ENCODE measurements at places on chromosomes 12 and 14.

GRCh38 chr12:94059394-94060368, 88.7 kb upstream of the PLXNC1 start:
- DNase-seq = no peak

- no peak for DNase-seq
These were observed 523.5 kb downstream of the SLC16A7 start for GRCh38 chr12:60119327-60119726.

- DNase-seq = no peak
These were observed 61.7 kb upstream of the PTHLH start for GRCh38 chr12:28034271-28034670.

- DNase-seq = no peak
These were observed 434.1 kb downstream of the NOVA1 start for GRCh38 chr14:26163761-26164160.

GRCh38 chr12:119666900-119667576, 895 bp upstream of the PRKAB1 start:
- DNase-seq = no peak

DNA sequence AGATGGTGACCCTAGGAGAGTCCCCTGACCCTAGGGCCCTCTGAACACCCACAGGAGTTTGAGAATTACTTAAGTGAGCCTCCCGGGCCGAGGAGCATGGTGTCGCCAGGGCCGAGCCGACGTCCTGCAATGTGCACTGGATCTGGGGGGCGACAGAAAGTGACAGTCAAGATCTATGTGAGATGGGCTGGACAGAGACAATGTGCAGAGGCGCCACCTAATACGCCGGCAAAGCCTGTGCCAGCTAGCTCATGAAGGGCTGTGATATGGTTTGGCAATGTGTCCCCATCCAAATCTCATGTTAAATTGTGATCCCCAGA, 11.6 kb downstream of the MMAB start:
- DNase-seq = no peak

GRCh38 chr14:68733086-68733914, 59.6 kb downstream of the ZFP36L1 start:
- DNase-seq = no peak

- no peak for DNase-seq
These were observed 29.2 kb downstream of the TRAF3 start for GRCh38 chr14:102806447-102806846.

- DNase-seq = peak; percentile 6
These were observed 261.8 kb downstream of the ATP23 start for GRCh38 chr12:58202933-58203718.

- DNase-seq = no peak
These were observed 199.9 kb downstream of the SLC6A15 start for GRCh38 chr12:84712747-84713146.

GRCh38 chr12:57164966-57165625, 17.7 kb upstream of the LRP1-AS start:
- DNase-seq = no peak

- no peak for DNase-seq
These were observed 724 bp downstream of the LTB4R start for GRCh38 chr14:24311837-24312615.

DNA sequence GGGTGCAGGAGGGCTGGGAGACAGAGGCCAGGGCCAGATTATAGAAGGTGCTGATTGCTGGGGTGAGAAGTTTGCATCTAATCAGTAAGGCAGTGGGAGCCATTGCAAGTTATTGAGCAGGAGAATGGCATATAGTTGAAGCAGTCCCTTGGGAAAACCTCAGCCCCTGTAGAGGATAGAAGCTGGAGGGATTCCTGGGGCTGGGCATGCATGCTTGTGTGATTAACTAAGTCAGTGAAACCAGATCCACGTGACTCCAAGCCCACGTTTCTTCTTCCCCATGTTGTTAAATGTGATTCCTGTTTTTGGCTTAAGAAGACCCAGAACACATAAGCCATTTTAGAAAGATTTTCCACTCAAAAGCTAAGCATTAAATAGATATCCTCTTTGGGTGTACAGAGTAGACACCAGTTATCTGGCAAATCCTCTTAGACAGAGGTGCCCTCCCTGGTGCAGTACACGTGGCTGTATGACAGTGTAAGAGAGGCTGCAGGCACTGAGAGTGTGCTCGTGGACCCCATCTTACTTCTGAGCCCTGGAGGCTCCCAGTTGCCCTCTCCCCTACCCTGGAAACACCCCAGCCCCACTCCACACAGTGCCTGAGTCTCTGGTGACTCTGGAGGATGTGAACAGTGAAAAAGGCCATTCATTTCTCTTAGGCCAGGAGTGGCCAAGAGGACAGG, 3.2 kb downstream of the C14orf132 start:
- no peak for DNase-seq

DNA sequence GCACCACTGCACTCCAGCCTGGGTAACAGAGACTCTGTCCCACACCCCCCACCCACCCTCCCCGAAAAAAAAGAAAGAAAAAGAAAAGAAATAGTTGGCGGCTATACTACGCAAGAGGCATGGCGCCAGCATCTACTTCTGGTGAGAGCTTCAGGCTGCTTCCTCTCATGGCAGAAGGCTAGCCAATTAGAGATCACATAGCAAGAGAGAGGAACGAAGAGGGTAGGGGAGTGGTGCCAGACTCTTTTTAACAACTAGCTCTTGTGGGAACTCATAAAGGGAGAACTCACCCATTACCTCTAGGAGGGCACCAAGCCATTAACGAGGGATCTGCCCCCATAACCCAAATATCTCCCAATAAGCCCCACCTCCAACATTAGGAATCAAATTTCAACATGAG, 6.2 kb downstream of the DENND5B start:
- no peak for DNase-seq

DNA sequence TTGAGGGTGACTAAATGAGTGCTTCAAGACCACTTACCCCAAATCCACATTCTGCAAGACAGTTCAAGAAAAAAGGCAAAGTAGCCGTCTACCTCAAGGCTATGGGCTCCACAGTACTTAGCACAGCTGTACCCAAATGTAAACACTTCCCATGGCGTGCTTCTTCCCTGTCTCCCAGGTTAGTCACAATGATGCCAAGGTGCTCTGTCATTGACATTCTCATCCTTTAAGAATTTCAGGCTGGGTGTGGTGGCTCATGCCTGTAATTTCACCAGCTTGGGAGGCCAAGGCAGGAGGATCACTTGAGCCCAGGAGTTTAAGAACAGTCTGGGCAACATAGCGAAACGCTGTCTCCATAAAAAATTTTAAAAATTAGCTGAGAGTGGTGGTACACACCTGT, 51.2 kb upstream of the CERS5 start:
- DNase-seq = no peak

GRCh38 chr12:98951406-98951805, 306.3 kb downstream of the APAF1 start:
- no peak for DNase-seq

GRCh38 chr12:89476232-89476631, 48.4 kb downstream of the GALNT4 start:
- no peak for DNase-seq

DNA sequence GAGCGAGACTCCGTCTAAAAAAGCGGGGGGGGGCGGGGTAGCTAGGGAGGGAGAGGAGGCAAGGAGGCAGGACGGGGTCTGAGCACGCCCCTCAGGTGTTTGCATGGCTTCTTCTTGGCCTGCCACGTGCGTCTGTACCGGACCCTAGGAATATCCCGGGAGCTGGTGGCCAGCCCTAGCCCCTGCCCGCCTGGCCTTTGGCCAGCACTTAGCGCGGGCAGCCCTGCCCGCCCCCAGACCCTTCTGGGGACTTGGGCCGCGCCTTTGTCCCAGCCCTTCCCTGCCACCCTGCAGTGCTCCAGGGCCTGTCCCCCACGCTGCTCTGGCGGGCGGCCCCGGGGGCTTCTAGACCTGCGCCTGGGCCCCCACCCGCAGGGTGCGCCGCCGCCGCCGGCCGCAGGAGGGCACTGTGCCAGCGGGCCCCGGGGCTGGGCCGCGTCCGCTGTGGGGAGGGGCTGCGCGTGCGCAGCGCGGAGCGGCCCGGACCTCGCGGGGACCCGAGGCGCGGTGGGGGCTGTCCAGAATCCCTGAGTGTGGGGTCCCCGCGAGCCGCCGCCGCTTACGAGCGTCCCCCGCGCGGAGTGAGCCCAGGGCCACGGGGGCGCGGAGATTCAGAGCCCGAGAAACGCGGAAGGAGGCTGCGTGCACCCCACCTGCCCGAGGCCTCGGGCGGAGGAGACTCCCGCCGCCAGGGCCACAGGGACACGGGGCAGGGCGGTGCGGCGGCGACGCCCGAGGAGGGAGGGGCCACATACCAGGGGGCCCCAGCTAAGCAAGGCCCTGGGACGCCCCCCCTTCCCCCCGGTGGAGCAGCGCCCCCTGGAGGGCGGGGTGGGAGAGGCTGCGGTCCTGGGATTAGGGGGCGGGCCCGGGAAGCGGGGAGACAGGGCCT, 21.0 kb downstream of the SLC25A29 start:
- peak; percentile 85 for DNase-seq

GRCh38 chr14:33699300-33699983, 251.4 kb downstream of the EGLN3 start:
- DNase-seq = no peak

DNA sequence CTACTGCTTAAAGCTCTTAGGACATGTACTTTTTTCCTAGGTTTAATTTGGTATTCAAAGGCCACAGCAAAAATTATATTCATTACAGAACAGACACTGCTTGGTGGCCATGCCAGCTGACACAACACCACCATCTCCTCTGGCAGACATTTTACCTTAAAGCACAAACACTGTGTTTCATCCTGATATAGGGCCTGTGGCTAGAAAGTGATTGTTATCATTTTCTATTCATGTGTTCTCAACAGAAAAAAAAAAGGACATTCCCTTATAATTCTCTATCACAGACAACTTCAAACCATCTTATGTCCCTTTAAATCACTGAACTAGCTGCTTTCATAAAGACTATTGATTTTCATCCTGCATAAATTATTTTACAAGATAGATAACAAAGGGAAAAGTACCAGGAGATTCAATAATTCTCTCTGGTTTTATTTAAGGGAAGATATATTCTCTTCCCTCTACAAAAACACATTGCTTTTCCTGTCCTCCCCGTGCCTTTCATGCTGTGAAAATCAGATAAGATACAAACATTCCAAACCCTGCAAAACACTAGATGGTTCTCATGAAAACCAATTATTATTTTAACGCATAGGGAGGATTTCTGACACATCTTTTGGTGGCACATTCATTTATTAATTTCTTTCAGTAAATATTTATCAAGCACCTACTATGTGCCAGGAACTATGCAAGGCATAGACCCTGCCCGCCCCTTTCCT, 139.3 kb upstream of the TMCC3 start:
- no peak for DNase-seq

GRCh38 chr14:101564444-101564776, 3.1 kb downstream of the DIO3 start:
- DNase-seq = no peak

- no peak for DNase-seq
These were observed 28.2 kb downstream of the TRAF3 start for GRCh38 chr14:102805371-102805891.

- peak; percentile 80 for DNase-seq
These were observed 1.6 kb downstream of the SIX4 start for GRCh38 chr14:60722357-60723115.

DNA sequence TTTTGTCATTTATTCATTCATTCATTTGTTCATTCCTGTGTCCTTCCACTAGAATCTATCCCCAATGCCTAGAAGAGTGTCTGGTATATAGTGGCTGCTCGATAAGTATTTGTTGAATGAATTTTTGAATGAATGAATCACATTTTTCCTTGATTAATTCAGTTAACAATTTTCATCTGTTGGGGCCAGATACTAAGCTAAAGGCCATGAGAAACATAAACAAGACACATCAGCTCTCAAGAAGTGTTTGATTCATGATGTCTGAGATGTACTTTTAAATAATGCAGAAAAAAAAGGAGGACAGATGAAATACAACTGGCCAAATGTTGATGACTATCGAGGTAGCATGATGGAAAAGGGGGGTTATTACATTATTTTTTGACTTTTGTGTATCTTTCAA, 48.1 kb upstream of the TMED10 start:
- no peak for DNase-seq

DNA sequence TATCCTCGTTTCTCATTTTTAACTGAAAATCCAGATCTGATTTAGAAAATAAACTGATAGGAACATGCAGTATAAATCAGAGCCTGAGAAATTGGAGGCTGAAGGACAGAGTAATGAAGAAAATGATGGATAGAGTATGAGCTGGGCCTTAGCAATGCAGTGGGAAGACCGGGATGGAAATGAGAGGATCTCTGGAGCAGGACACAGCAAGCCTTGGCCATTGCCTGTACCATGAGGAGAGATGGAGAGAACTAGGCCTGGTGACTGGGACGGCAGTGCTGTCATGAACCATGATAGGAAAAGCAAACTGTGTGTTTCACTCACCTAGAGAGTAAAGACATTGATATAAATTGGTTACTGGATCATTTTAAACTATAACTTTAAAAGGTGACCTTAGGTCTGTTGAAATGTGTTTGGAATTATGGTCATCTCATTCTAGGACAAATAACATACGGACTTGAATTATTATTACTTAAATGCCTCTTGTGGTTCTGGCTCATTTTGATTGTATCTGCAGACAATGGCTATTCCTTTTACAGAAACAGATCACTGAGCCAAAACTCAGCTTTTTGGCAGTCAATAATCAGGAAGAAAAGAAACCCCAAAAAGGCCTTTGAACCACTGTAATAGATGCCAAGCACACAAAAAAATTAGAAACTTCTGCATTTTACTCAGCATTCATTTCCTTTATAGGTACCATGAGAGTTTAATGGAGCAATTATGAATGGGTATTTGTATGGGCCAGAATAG, 251.9 kb upstream of the PRKD1 start:
- DNase-seq = no peak

DNA sequence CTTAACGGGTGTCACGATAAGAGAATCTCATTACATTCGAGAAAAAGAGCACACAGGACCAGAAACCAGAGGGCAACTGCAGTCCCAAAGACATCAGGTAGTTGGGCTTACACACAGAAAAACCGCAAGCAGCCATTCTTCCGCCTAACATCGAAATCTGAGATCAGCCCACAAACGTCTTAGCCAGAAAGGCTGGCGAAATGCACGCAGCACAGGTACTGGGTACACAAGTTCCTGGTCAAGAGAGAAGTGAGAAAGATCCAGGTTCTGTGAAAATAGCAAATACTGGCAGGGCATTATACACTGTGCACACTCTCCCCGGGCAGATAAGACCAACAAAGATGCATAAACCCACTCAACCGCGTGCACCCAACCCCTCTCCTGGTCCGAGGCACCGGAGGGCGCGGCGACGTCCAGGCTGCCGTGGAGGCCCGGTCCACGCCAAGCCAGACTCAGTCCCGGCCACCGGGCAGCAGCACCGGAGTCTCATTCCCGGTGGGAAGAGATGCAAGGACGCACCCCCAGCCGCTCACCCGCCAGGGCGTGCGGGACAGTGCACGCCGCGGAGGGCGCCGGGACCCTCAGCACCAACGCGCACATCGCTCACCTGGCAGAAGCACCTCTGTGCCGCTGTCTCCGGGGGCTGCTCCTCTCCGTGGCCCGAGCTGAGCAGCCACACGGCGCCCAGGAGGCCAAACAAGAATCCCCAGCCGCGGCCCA, 437 bp downstream of the ERO1A start:
- peak; percentile 43 for DNase-seq

DNA sequence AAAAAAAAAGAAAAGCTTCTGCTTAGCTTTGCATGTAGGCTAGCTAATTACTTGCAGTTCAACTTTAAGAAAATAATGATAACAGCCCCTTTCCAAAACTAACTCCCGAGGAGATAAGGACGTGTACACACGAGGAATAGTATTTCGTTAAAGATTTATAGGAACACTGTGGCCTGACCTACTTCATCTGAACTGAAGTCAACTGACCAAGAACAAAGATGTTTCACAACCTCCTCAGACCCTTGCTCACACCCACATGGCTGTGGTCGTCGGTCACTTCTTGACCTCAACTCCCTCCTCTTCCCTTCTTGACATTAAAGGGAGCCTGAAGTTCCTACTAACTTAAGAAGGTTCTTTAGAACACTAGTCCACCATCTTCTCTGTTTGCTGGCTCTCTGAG, 25.3 kb upstream of the FAM181A start:
- no peak for DNase-seq
